ENCODE measurements at places on chromosomes 3 and 15. TPM values are rescaled to one million over a fixed set of nuclear protein-coding genes. Genes with fewer than 3 reads are reported as not detected.

EPHA3 gene
- total RNA-seq, result 5.5 TPM

HESX1 gene
- total RNA-seq, result not detected

CDHR4 gene
- total RNA-seq, result not detected

FOXB1 gene
- total RNA-seq, result 1.2 TPM

MAP6D1 gene
- 5.8 TPM for total RNA-seq

STRC gene
- 1.7 TPM for total RNA-seq

ANKUB1 gene
- total RNA-seq, result 40.9 TPM

PP2D1 gene
- total RNA-seq, result 2.9 TPM

TMIE gene
- 0.48 TPM for total RNA-seq

ZMYND10 gene
- 5.3 TPM for total RNA-seq

SERINC4 gene
- not detected for total RNA-seq

FANCD2OS gene
- 1.7 TPM for total RNA-seq

IL17RC gene
- total RNA-seq, result 39.2 TPM

LRTM1 gene
- total RNA-seq, result not detected

FAM131A gene
- 13.2 TPM for total RNA-seq

ZNF502 gene
- total RNA-seq, result 14.0 TPM

ISLR gene
- total RNA-seq, result 95.1 TPM

TNK2 gene
- 7.7 TPM for total RNA-seq

GABRB3 gene
- total RNA-seq, result 4.8 TPM

C3orf22 gene
- total RNA-seq, result 1.7 TPM

C3orf20 gene
- not detected for total RNA-seq

ZBTB20 gene
- 63.3 TPM for total RNA-seq

RAB6B gene
- total RNA-seq, result 2.6 TPM

COL7A1 gene
- 65.0 TPM for total RNA-seq

FMN1 gene
- total RNA-seq, result 12.0 TPM

IQCH gene
- 2.2 TPM for total RNA-seq

CACNA2D2 gene
- total RNA-seq, result 0.24 TPM

MED12L gene
- 2.2 TPM for total RNA-seq

CRYGS gene
- 8.4 TPM for total RNA-seq

IMPG2 gene
- total RNA-seq, result 2.6 TPM

LRRN1 gene
- total RNA-seq, result 2.4 TPM

CLDN16 gene
- total RNA-seq, result 0.24 TPM

UROC1 gene
- 0.48 TPM for total RNA-seq

RYR3 gene
- total RNA-seq, result 11.6 TPM

SCAP gene
- total RNA-seq, result 44.8 TPM

TRIM71 gene
- total RNA-seq, result 4.8 TPM

CCDC13 gene
- total RNA-seq, result not detected

HRG gene
- total RNA-seq, result 1.9 TPM

LMAN1L gene
- total RNA-seq, result 1.2 TPM

CTXN2 gene
- total RNA-seq, result 1.2 TPM

PARP6 gene
- 20.0 TPM for total RNA-seq

FAM219B gene
- 33.9 TPM for total RNA-seq

SLC28A1 gene
- 0.72 TPM for total RNA-seq

AMIGO3 gene
- total RNA-seq, result 2.4 TPM

PLSCR5 gene
- total RNA-seq, result 6.0 TPM

SST gene
- total RNA-seq, result not detected

GOLGA6L1 gene
- not detected for total RNA-seq

SEMA3G gene
- total RNA-seq, result 1.4 TPM

TNIK gene
- total RNA-seq, result 11.6 TPM

FEZF2 gene
- 1.9 TPM for total RNA-seq

TTLL13 gene
- not detected for total RNA-seq

TKT gene
- total RNA-seq, result 76.1 TPM

GOLGA8A gene
- 54.9 TPM for total RNA-seq

TMC3 gene
- total RNA-seq, result 0.48 TPM

PLCB2 gene
- total RNA-seq, result 6.3 TPM

REC114 gene
- not detected for total RNA-seq
